Inflammatory macrophage (primary cell): ENCODE measurements at places on chromosomes 2 and 18.

DNA sequence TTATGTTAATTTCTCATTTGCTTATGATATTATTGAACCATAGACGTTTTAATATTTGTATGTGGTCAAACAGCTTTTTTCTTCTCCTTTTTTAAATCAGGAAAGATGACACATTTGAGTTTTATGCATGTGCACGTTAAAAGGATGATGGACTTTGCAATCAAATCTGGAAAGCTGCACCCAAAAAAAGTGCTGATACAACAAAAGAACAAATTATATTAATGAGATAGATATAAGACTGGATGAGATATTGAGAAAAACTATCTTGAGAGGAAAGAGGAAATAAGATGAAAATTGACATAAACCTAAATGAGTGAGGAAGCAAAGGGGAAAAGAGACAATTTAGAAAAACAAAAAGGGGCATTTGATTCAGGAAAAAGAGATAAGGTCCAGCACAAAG lies 96.4 kb upstream of the CBLN2 start:
- DNase-seq: no peak

DNA sequence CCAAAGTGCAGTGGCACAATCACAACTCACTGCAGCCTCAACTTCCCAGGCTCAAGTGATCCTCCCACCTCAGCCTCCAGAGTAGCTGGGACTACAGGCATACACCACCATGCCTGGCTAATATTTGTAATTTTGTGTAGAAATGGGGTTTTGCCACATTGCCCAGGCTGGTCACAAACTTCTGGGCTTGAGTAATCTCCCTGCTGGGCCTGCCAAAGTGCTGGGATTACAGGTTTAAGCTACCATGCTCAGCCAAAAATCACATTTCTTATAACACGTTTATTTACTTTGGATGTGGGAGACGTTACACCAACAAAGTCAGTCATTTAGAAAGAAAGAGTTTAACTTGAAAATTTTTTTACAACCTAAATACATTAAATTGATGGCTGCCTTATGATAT lies 209.0 kb upstream of the VWC2L start:
- DNase-seq: no peak

DNA sequence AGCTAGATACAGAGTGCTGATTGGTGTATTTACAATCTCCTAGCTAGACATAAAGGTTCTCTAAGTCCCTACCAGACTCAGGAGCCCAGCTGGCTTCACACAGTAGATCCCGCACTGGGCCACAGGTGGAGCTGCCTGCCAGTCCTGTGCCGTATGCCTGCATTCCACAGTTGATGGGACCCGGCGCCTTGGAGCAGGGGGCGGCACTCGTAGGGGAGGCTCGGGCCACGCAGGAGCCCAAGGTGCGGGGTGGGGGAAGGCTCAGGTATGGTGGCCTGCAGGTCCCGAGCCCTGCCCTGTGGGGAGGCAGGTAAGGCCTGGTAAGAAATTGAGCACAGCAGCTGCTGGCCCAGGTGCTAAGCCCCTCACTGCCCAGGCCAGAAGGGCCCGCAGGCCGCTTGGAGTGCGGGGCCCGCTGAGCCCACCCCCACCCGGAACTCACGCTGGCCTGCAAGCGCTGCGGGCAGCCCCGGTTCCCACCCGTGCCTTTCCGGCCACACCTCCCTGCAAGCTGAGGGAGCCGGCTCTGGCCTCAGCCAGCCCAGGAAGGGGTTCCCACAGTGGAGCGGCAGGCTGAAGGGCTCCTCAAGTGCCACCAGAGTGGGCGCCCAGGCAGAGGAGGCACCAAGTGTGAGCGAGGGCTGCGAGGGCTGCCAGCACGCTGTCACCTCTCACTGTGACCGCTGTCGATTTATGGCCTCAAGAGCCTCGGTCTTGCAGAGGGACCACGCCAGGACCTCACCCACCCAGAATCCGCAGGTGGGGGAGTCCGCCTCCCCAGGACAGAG lies 76.5 kb downstream of the MEX3C start:
- DNase-seq: no peak

GRCh38 chr18:40926679-40927078 lies 1028.4 kb upstream of the PIK3C3 start:
- DNase-seq: no peak

DNA sequence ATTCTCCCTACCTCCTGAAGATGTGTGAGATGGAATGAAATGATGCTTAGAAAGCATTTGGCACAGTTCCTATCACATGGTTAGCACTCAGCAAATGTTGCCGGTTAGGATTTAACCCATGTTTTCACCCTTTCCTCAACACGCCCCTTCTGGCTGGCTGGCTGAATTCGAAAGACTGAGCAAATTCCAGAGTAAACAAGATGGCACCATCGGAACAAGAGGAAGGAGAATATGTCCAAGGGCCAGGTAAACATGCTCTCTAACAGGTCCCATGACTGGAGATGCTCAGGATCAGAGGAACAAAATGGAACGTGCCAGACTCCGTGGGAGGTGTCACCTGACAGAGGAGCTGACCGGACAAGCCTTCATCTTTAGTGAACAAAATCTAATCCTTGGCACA lies 145.6 kb downstream of the ANKRD44 start:
- no peak for DNase-seq

- DNase-seq: no peak
These were observed 56.2 kb downstream of the LONRF2 start for GRCh38 chr2:100266126-100266525.
